Thymus (tissue), 14 donors: ENCODE measurements at places on chromosomes 11 and 22. TPM values are rescaled to one million over a fixed set of nuclear protein-coding genes. Genes with fewer than 3 reads are reported as not detected.

DNA sequence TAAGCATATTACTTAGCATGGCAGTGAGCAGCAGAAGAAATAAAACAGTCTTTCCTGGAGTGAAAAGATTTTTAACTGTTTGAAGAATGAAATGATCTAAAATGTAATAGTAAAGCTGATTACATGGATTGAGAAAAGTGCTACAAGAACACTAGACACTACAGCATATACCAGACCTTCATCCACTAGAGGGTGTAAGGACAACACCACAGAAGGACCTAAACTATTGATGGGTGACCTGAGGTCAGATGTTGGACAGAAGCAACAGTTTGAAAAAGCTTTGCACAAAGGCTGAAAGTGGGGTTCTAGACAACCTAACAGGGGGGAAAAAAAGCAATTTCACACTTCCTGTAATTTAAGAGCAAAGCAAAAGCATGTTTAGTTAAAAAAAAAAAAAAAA lies 97.7 kb downstream of the RBFOX2 start:
- DNase-seq, result no peak
- H3K36me3 ChIP-seq, result no peaks in the 10 kb centered on the region

- no peak overlapping the region for H3K27ac ChIP-seq
- peaks cover 94% of the 10 kb centered on the region for H3K36me3 ChIP-seq
- H3K4me1 ChIP-seq, result no peaks in the 10 kb centered on the region
- no peak for DNase-seq
- no peak overlapping the region for H3K4me3 ChIP-seq
Measured at GRCh38 chr22:30348809-30349208, 7.9 kb downstream of the SF3A1 start.

GRCh38 chr22:48920776-48921241 lies 906.9 kb downstream of the BRD1 start:
- H3K27me3 ChIP-seq, result no peaks in the 10 kb centered on the region
- H3K27ac ChIP-seq, result no peak overlapping the region
- H3K4me3 ChIP-seq, result no peak overlapping the region

GRCh38 chr11:124760806-124761205 lies 1.3 kb downstream of the ESAM start:
- H3K27ac ChIP-seq, result no peak overlapping the region
- peaks cover 51% of the 10 kb centered on the region for H3K4me1 ChIP-seq
- no peaks in the 10 kb centered on the region for H3K36me3 ChIP-seq
- peaks cover 76% of the 10 kb centered on the region for H3K27me3 ChIP-seq
- DNase-seq, result no peak

GRCh38 chr11:68969386-68969785 lies 11.4 kb downstream of the MRGPRD start:
- H3K4me1 ChIP-seq, result peaks cover 10% of the 10 kb centered on the region
- no peak overlapping the region for H3K4me3 ChIP-seq
- H3K27ac ChIP-seq, result no peak overlapping the region
- no peak for DNase-seq

- H3K4me1 ChIP-seq, result no peaks in the 10 kb centered on the region
- no peak overlapping the region for H3K27ac ChIP-seq
- DNase-seq, result no peak
- H3K36me3 ChIP-seq, result no peaks in the 10 kb centered on the region
Measured at GRCh38 chr22:34879001-34879400, 187.0 kb upstream of the ISX start.

DNA sequence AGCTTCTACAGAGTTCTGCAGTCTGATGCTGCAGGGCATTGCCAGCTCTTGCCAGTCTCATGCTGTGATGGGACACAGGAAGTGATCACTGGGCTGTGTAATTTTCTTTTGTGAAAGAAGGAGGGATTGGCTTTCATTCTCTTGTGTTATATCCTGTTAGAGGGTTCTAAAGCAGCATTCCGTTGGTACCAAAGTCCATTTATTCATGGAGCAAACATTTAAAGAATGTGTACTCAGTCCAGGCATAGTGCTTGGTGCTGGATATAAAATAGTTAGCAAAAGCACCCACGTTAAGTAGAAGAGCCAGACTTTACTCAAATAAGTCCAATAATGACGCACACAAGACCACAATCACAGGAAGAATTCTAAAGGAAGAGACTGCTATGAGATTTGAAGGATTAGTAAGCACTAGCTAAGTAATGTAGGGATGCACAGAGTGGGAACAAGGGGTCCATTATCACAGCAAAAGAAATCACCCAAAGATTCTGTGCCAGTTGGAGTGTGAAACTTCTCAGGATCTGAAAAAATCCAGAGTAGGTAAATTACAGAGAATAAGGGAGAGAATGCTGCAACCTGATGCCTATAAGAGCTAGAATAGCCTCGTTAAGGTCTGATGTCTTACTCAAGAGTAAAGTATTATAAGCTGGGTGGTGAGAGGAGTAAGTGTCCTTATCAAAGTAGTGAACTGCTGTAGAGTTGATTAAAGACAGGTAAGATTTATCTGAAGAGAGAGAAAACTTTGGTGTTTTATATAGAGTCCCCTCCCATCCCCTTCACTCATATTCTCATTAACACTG lies 728.3 kb downstream of the METTL15 start:
- H3K4me3 ChIP-seq, result no peak overlapping the region
- DNase-seq, result no peak
- no peak overlapping the region for H3K27ac ChIP-seq
- no peaks in the 10 kb centered on the region for H3K4me1 ChIP-seq

DNA sequence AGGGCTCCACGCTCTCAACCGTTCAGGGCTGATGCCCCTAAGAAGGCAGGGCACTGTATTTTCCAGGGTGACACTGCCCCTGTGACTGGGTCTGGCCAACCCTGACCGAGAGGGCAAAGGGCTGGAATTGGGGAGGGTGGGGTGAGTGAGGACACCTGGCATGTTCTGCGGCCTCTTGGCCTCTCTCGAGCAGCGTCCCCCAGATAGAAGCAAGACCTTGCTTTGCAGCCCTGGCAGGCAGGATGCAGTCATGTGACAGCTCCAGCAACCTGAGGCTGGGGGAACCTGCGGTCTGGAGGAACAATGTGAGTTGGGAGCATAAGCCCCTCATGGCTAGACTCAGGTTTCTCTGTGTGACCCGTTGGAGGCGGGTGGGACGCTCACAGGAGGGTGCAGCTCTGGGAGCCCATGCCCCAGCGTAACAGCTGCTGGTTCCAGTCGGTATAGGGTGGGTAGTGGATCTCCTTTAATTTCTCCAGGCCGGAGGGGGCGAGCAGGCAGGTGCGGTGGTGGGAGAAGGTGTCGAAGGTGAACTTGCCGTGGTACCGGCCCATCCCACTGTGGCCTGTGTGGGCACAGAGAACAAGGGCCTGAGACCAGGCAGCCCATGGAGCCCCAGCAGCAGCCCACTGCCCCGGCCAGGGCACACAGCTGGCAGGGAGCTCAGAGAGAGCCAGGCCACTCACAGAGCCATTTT lies 11.4 kb downstream of the ALDH3B2 start:
- DNase-seq, result no peak
- H3K36me3 ChIP-seq, result no peaks in the 10 kb centered on the region
- no peak overlapping the region for H3K4me3 ChIP-seq
- H3K27ac ChIP-seq, result no peak overlapping the region

- no peaks in the 10 kb centered on the region for H3K4me1 ChIP-seq
- peaks cover 4% of the 10 kb centered on the region for H3K27me3 ChIP-seq
- no peaks in the 10 kb centered on the region for H3K36me3 ChIP-seq
- no peak overlapping the region for H3K4me3 ChIP-seq
- H3K27ac ChIP-seq, result no peak overlapping the region
- peak; percentile 61 for DNase-seq
Measured at GRCh38 chr22:35023692-35024363, 42.1 kb upstream of the ISX start.

DNA sequence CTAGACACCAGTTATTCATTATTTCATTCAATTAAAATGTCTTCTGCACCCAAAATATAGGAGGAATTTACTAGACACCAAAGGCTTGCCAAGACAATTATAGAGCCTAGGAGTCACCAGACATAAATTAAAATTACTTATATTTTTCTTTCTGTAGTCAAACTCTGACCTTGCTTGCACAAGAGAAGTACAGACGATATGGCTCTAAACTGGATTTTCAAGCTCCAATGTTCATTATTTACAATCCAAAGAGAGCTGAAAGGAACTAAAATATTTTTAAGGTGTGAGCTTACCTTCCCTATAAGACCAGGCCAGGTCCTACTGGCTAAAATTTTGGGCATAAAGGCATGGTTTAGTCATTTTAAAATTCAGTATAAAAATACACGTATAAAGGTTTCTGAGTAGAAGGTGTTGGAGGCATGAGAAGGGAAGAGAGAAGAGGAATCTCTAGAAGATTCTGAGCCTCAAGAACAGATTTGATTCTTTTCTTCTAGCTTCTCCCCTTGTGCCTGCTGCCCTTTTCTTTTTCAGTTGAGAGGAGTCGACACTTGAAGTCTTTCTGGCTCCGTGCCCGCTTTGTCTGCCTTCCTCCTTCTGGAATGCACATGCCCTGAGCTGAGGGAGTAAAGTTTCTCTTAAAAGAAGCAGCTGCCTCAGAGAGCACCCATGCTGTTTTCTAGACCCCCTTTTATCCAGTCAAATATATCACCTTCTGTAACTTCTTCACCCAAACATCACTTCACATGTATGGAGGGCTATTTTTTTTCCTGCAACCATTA lies 13.5 kb downstream of the C11orf97 start:
- no peak overlapping the region for H3K27ac ChIP-seq
- H3K4me3 ChIP-seq, result no peak overlapping the region
- H3K4me1 ChIP-seq, result no peaks in the 10 kb centered on the region
- no peaks in the 10 kb centered on the region for H3K36me3 ChIP-seq
- DNase-seq, result no peak

- H3K27ac ChIP-seq, result no peak overlapping the region
- no peaks in the 10 kb centered on the region for H3K4me1 ChIP-seq
- no peak for DNase-seq
- H3K36me3 ChIP-seq, result peaks cover 53% of the 10 kb centered on the region
Measured at GRCh38 chr22:24049211-24049610, 38.1 kb downstream of the CABIN1 start.

- no peaks in the 10 kb centered on the region for H3K27me3 ChIP-seq
- H3K4me3 ChIP-seq, result peak overlapping the region; percentile 92
- H3K27ac ChIP-seq, result peak overlapping the region; percentile 86
Measured at GRCh38 chr11:59615120-59615636, 396 bp downstream of the OSBP start.

- no peaks in the 10 kb centered on the region for H3K27me3 ChIP-seq
- no peak overlapping the region for H3K27ac ChIP-seq
Measured at GRCh38 chr11:73095613-73096012, 46.5 kb downstream of the FCHSD2 start.

C11orf97 gene
- not detected for total RNA-seq

CRYBA4 gene
- total RNA-seq, result 0.47 TPM

ANGPTL5 gene
- total RNA-seq, result not detected

MUC6 gene
- total RNA-seq, result 0.19 TPM

MYO18B gene
- 13.8 TPM for total RNA-seq

OTOG gene
- 0.09 TPM for total RNA-seq

YAP1 gene
- 10.5 TPM for total RNA-seq

HORMAD2 gene
- total RNA-seq, result 0.09 TPM

OLFML1 gene
- total RNA-seq, result 2.2 TPM

PRR33 gene
- not detected for total RNA-seq

VWCE gene
- 2.4 TPM for total RNA-seq

IL18 gene
- total RNA-seq, result 7.3 TPM

PATE2 gene
- 0.09 TPM for total RNA-seq

CDC42EP1 gene
- 1.7 TPM for total RNA-seq
